ENCODE measurements at places on chromosomes 5 and 9. TPM values are rescaled to one million over a fixed set of nuclear protein-coding genes. Genes with fewer than 3 reads are reported as not detected.

The DMRTA1 gene
- polyA plus RNA-seq, result not detected

The HAVCR2 gene
- polyA plus RNA-seq, result not detected

The GPR151 gene
- polyA plus RNA-seq, result not detected

The SETD9 gene
- 7.0 TPM for polyA plus RNA-seq

The PHYKPL gene
- 5.2 TPM for polyA plus RNA-seq

The TXNDC8 gene
- not detected for polyA plus RNA-seq

The ZFP2 gene
- polyA plus RNA-seq, result 4.6 TPM

The CCL21 gene
- polyA plus RNA-seq, result not detected

The OGN gene
- polyA plus RNA-seq, result 13.1 TPM

The ARSI gene
- polyA plus RNA-seq, result not detected

The LRRC19 gene
- polyA plus RNA-seq, result not detected

The IRX1 gene
- not detected for polyA plus RNA-seq

The MOB3B gene
- 5.7 TPM for polyA plus RNA-seq

The WDR31 gene
- 0.24 TPM for polyA plus RNA-seq

The LCN9 gene
- not detected for polyA plus RNA-seq

The LPAR1 gene
- 7.2 TPM for polyA plus RNA-seq

The IL4 gene
- not detected for polyA plus RNA-seq

The KIF4B gene
- 0.85 TPM for polyA plus RNA-seq

The RORB gene
- 4.2 TPM for polyA plus RNA-seq

The PCDHB5 gene
- 2.1 TPM for polyA plus RNA-seq

The CCDC192 gene
- polyA plus RNA-seq, result not detected

The EDIL3 gene
- 168 TPM for polyA plus RNA-seq

The GRM6 gene
- 0.05 TPM for polyA plus RNA-seq

The SKIC3 gene
- polyA plus RNA-seq, result 127 TPM

The NR6A1 gene
- polyA plus RNA-seq, result 0.63 TPM

The CANX gene
- 264 TPM for polyA plus RNA-seq

The TERT gene
- not detected for polyA plus RNA-seq

The BAAT gene
- 0.71 TPM for polyA plus RNA-seq

The SPINK13 gene
- polyA plus RNA-seq, result not detected

The ZDHHC11B gene
- polyA plus RNA-seq, result 5.4 TPM

The CSF1R gene
- 0.25 TPM for polyA plus RNA-seq

The ARHGEF39 gene
- polyA plus RNA-seq, result not detected

The ASS1 gene
- polyA plus RNA-seq, result 18.5 TPM

The C1QTNF2 gene
- 2.4 TPM for polyA plus RNA-seq

The NR4A3 gene
- polyA plus RNA-seq, result 3.0 TPM

The LECT2 gene
- not detected for polyA plus RNA-seq

The PCDHAC2 gene
- 22.6 TPM for polyA plus RNA-seq

The SPRY4 gene
- 0.20 TPM for polyA plus RNA-seq

The IL3 gene
- polyA plus RNA-seq, result not detected

The FOXD1 gene
- polyA plus RNA-seq, result 0.15 TPM

The RPL12 gene
- 228 TPM for polyA plus RNA-seq

The TEX53 gene
- not detected for polyA plus RNA-seq

The PLEKHG4B gene
- 0.19 TPM for polyA plus RNA-seq

The CEMIP2 gene
- 7.7 TPM for polyA plus RNA-seq

The UQCRQ gene
- 1,974 TPM for polyA plus RNA-seq

The HRH2 gene
- 11.5 TPM for polyA plus RNA-seq

The PCDHGB5 gene
- polyA plus RNA-seq, result not detected

The INSYN2B gene
- polyA plus RNA-seq, result 2.6 TPM

The C9 gene
- polyA plus RNA-seq, result 0.08 TPM

Measured in Purkinje cell (primary cell).